Fibroblast of lung (primary cell): ENCODE measurements at places on chromosomes 12 and 14.

DNA sequence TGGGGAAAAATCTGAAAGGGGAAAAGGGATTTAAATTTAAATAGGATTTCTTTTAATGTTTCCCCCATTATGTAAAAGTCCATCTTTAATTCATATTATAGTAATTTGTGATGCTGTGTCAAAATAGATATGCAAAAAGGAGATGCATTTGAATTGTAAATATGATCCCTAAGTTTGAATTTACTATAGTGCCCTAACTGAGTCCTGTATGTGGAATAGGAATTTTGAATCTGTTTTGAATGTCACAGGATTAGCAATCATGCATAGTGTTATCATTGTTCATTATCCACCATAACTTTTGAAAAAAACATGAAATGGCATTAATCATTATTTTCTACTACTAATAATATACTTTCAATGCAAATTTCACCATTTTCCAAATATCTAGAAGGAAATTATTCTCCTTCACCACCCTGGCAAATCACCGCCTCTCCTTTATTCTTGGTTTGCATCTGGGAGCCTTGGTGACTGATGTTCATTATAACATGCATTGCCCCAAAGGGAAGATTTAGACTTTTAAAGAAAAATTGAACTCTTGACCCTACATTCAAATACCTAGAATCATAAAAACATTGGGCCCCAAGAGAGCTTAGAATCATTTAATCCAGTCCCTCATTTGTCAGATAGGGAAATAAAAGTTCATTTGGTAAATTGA lies 341.5 kb upstream of the TMPO start:
- DNase-seq: no peak

DNA sequence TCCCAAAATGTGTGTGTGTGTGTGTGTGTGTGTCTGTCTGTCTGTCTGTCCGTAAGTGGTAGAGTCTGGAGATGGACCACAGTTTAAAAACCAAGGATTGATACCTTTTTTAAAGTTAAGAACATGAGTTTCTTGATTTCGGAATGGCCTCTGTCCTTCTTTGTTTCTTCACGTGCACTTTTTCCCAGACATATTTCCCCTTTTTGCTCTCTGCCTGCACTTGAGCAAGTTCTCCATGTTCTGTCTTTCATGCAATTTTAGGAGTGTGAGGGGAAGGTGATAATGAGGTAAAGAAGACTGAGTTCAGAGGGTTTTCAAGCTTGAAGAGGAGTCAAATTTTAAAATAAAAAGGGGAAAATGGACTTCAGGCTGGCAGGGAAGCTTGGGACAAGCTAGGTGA lies 12.7 kb downstream of the OLR1 start:
- no peak for DNase-seq

DNA sequence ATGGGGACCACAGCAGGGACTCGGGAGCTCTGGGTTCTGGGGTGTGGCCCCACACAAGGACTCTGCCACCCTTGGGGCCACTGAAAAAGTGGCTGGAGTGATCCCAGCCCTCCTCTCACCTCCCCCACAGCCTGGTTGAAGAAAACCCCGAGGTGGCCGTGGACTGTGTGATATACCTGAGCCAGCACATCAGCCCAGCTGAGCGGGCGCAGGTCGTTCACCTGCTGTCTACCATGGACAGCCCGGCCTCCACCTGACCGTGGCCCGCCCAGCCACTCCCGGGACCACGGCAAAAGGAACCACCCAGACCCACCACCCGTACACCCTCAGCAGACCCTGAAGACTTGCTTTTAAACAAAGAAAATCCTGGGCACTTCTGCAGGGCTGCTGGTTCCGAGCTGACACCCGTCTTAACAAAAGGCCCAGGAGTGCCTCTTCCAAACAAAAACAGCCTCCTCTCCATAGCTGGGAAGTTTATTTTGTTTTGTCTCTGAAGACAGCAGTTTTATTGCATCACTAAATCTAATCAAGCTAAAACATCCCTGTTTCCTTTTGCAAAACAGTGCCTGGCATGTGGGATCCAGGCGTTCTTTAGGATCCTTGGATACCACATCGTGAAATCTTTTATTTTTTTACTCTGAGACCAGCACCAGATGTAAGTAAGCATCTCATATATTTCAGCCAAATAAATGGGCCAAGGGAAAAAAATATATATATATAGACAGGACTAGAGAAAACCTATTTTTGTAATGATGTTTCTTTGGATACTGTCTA lies 42.8 kb downstream of the FOXN4 start:
- DNase-seq: no peak

DNA sequence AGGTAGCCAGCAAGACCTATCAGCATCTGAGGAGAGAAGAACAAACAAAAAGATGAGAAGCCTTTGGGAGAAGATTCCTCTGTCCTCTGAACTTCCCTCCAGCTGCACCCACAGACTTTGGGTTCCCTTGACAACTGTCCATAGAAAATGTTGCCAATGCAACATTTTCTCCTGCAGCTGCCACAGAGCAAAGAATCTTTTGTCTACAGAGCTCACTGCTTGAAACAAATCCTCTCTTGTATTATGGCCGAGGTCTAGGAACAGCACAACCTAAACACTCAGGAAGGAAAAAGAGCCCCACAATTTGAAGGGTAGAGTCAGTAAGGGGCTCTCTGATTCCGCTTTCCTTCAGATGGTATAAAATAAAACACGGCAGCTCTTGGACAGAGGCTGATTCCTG lies 14.3 kb downstream of the POMT2 start:
- DNase-seq: peak; percentile 20

DNA sequence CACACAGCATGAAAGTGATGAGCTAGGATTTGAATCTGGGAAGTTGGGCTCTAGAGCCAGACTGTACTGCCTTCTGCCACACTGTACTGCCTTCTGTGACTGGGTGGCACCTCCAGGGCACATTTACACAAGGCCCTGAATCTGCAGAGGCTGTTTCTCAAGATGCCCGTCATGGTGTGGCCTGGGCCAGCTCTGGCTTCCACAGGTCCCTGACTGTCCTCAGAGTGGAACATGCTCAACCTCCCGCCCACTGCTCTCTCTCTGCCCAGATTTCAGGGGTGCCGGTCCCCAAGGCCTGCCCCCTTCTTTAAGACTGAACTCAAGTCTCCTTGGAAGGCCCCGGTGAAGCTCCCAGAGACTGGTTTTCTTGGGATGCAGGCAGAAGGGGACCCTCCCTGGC lies 50.2 kb downstream of the C14orf132 start:
- DNase-seq: no peak

GRCh38 chr12:59859171-59859510 lies 263.3 kb downstream of the SLC16A7 start:
- no peak for DNase-seq

- DNase-seq: no peak
Observed at GRCh38 chr12:31952418-31952817, 6.8 kb upstream of the RESF1 start.

DNA sequence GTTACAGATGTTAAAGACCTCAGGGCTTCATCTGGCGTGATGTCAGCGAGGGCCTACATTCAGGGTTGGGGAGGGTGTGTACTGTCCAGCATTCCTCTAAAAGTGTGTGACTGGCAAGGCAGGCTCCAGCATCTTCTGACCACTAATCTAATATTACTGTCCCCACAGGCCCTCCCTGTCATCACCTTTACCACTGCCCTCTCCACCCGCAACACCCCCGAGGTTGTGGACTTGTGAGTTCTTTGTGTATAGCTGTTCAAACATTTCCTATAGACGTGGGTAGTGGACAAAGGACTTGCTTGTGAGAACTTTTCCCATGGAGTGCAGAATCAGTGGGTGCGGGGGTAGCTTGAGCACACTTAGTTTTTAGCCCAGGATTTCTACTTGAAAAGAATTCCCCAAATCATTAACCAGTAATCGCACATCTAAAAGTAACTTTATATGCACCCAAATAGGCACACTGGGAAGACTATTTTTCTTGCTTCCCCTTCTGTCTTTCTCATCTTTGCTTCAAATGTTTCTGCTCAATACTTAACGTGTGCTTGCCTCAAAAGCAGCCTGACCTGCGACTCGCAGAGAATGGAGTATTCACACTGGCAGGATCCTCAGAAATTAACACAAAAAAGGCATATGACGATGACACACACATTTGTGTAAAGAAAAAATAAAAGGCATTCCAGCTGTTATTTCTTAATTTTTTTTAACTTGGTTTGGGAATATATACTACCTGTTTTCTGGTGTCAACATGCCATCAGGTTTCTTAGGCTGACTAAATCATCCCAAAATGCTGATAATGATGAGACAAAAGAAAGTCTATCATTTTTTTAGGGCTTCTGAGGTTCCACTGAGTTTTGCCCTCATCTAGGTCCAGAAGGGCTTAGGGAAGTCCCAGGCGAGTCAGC lies 158.4 kb upstream of the HIF1A start:
- no peak for DNase-seq
